Neural crest cell (in vitro differentiated cells): ENCODE measurements at places on chromosomes 2 and 18. TPM values are rescaled to one million over a fixed set of nuclear protein-coding genes. Genes with fewer than 3 reads are reported as not detected.

GRCh38 chr2:236859908-236860307, 225.8 kb upstream of the COPS8 start:
- H3K27me3 ChIP-seq, result peaks cover 10% of the 10 kb centered on the region
- peaks cover 45% of the 10 kb centered on the region for H3K4me1 ChIP-seq
- no peak overlapping the region for H3K4me3 ChIP-seq
- peaks cover 7% of the 10 kb centered on the region for H3K36me3 ChIP-seq

DNA sequence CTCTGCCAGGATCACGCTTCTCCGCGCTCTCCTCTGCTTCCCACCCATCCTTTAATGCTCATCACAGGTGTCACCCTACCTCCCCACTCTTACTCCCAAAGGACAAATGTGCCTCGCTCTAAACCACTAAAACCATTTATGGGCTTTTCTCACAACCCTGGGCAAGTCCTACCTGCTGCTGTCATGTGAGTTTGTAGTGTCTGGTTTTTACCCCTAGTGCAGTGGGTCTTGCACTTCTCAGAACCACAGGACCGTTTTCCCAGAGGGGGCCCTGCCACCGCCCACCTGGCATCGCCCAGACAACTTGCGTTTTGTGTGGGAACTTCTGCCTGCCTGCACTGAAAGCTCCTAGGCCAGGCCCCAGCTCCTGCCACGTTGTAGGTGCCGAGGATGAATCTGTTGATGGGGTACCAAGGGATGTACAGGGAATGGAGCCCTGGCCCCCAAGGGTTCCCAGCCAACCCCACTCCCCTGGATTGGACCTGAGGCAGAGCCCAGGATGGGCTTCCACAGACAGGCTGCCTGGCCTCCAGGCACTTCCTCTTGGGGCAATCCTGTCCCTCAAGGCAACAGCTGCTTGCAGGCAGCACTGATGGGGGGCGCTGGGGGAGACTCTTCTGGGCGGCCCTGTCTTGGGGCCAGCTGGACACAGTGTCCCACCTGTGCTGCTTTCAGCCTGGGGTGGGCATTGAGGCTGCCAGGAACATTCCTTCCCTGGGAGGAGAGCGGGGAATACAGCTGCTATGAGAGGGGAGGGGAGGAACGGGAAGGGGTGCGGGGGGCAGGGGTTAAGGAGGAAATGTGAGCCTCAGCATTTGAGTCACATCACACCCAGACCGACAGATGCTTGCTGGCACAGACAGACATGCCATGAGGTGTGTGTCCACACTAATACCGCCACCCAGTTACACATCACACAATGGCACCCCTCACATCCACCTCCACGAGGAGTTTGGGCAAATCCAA, 176.3 kb downstream of the ZFP36L2 start:
- no peak overlapping the region for H3K4me3 ChIP-seq
- DNase-seq, result no peak
- H3K36me3 ChIP-seq, result no peaks in the 10 kb centered on the region
- peaks cover 54% of the 10 kb centered on the region for H3K4me1 ChIP-seq
- H3K27ac ChIP-seq, result peak overlapping the region; percentile 59
- H3K27me3 ChIP-seq, result no peaks in the 10 kb centered on the region

DNA sequence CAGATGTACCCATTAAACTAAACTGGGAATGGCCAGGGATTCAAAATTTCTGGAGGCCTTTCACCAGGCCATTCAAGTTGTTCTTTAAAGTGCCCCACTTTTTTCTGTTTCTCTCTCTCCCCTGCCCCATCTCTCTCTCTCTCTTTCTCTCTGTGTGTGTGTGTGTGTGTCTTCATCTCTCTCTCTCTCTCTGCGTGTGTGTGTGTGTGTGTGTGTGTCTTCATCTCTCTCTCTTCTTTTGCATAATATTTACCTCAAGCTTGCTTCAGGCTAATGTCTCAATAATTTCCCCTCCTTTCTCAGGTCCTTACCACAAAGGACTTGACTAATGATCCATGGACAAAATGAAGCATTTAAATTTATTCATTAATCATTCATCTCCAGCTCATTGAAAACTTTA, 164.2 kb upstream of the KLHL14 start:
- no peak overlapping the region for H3K27ac ChIP-seq
- no peaks in the 10 kb centered on the region for H3K27me3 ChIP-seq
- no peak overlapping the region for H3K4me3 ChIP-seq
- peaks cover 10% of the 10 kb centered on the region for H3K4me1 ChIP-seq
- DNase-seq, result no peak
- no peaks in the 10 kb centered on the region for H3K36me3 ChIP-seq

GRCh38 chr2:135951041-135951583, 34.3 kb downstream of the DARS1 start:
- H3K4me1 ChIP-seq, result peaks cover 3% of the 10 kb centered on the region
- H3K27me3 ChIP-seq, result no peaks in the 10 kb centered on the region
- no peak for DNase-seq
- peaks cover 20% of the 10 kb centered on the region for H3K36me3 ChIP-seq
- no peak overlapping the region for H3K4me3 ChIP-seq

- H3K4me3 ChIP-seq, result no peak overlapping the region
- peak; percentile 8 for DNase-seq
- no peak overlapping the region for H3K27ac ChIP-seq
- peaks cover 19% of the 10 kb centered on the region for H3K4me1 ChIP-seq
- H3K36me3 ChIP-seq, result no peaks in the 10 kb centered on the region
These were observed 102.4 kb downstream of the CABLES1 start for GRCh38 chr18:23237524-23238151.

DNA sequence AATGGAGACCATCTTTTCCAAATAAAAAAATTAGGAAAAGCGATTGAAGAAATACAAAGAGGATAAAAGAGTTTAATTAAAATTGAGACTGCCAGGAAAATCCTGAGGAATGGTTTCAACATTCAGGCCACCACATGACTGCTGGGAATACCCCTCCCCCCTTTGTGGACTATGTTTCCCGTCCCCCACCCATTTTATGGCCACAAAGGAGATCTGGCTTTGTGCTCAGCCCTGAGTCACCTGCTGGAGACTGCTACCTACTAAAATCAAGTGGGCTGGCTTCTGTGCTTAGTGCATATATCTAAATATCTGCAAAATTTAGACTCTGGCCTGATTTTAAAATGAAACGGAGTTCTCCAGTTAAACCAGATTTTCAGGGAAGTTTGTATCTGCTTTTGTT, 10.1 kb downstream of the RND3 start:
- peaks cover 14% of the 10 kb centered on the region for H3K36me3 ChIP-seq
- no peak overlapping the region for H3K27ac ChIP-seq
- peaks cover 86% of the 10 kb centered on the region for H3K4me1 ChIP-seq
- no peak for DNase-seq
- no peak overlapping the region for H3K4me3 ChIP-seq
- no peaks in the 10 kb centered on the region for H3K27me3 ChIP-seq

- H3K4me3 ChIP-seq, result peak overlapping the region; percentile 78
- peaks cover 18% of the 10 kb centered on the region for H3K4me1 ChIP-seq
- H3K27me3 ChIP-seq, result no peaks in the 10 kb centered on the region
These were observed 9.1 kb upstream of the ARID5A start for GRCh38 chr2:96527286-96528005.

- peaks cover 10% of the 10 kb centered on the region for H3K36me3 ChIP-seq
- peak overlapping the region; percentile 93 for H3K4me3 ChIP-seq
- H3K27ac ChIP-seq, result peak overlapping the region; percentile 97
- no peak for DNase-seq
- H3K4me1 ChIP-seq, result peaks cover 79% of the 10 kb centered on the region
- no peaks in the 10 kb centered on the region for H3K27me3 ChIP-seq
These were observed 8.5 kb downstream of the IRS1 start for GRCh38 chr2:226791056-226791486.

GRCh38 chr2:854460-854859, 96.2 kb upstream of the SNTG2 start:
- H3K27ac ChIP-seq, result no peak overlapping the region
- no peaks in the 10 kb centered on the region for H3K36me3 ChIP-seq
- DNase-seq, result peak; percentile 40

DNA sequence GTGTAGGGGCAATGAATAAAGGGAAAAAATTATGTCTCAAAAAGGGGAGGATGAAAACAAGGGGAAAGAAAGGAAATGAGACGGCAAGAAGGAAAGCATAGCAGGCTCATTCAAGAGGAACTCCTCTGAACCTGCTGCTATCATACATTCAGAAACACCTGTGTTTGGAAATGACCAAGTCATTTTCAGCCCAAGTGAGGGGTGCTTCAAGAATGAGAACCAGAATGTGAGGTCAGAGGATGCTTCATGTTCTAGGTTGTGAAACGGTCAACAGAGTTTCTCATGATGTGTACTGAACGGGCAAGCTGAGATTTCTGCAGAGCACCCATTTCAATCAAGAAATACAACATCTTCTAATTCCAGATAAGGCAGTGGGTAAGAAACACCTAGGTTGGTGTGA, 1367.2 kb upstream of the CELF4 start:
- DNase-seq, result no peak
- no peaks in the 10 kb centered on the region for H3K36me3 ChIP-seq
- H3K4me3 ChIP-seq, result no peak overlapping the region
- H3K4me1 ChIP-seq, result peaks cover 7% of the 10 kb centered on the region
- peak overlapping the region; percentile 72 for H3K27ac ChIP-seq

GRCh38 chr2:104046466-104046865, 807.4 kb upstream of the POU3F3 start:
- no peak overlapping the region for H3K27ac ChIP-seq
- H3K4me1 ChIP-seq, result peaks cover 6% of the 10 kb centered on the region
- H3K27me3 ChIP-seq, result no peaks in the 10 kb centered on the region
- no peaks in the 10 kb centered on the region for H3K36me3 ChIP-seq

ZRANB3 gene
- total RNA-seq, result 14.6 and 18.6 TPM in 2 replicates

CD226 gene
- total RNA-seq, result 0.40 and 1.0 TPM in 2 replicates

RNF125 gene
- total RNA-seq, result 1.1 and 1.6 TPM in 2 replicates

IL1R1 gene
- total RNA-seq, result 0.14 TPM in 1 of 2 replicates, not detected in the other

RELCH gene
- 21.2 and 22.4 TPM in 2 replicates for total RNA-seq

GALNT3 gene
- total RNA-seq, result 3.1 and 3.4 TPM in 2 replicates

ANKRD62 gene
- total RNA-seq, result not detected in 2 replicates

SLC35F5 gene
- total RNA-seq, result 28.1 and 30.6 TPM in 2 replicates

KLHL29 gene
- total RNA-seq, result 7.3 and 8.4 TPM in 2 replicates
